Adrenal gland (tissue), 19 donors: ENCODE measurements at places on chromosomes 3 and 15.

GRCh38 chr3:21751886-21752285 is 876 bp upstream of the ZNF385D start:
- DNase-seq, result no peak

GRCh38 chr3:81339040-81339845 is 422.2 kb downstream of the GBE1 start:
- DNase-seq, result no peak

GRCh38 chr3:72345237-72345878 is 502.9 kb downstream of the SHQ1 start:
- no peak for DNase-seq

GRCh38 chr3:122272879-122273278 is 52.2 kb upstream of the CSTA start:
- no peak for DNase-seq

GRCh38 chr3:71910108-71910507 is 125.2 kb upstream of the PROK2 start:
- DNase-seq, result no peak

DNA sequence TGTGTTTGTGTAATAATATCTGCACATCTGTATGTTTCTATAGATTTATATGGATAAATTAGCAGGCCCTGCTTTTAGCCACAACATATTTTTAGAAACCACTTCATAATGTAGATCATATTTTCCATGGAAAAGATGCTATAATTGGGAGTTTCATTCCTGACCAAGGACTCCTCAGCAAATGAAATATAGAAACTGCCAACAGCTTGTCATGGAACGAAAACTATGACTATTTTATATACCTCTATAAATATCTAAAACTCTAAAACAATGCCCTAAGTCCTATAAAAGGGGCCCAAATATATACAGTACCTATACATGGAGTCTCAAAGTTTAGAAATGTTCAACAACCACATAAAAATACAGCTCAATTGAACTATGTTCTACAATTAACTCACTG is 27.9 kb downstream of the EID1 start:
- no peak for DNase-seq

DNA sequence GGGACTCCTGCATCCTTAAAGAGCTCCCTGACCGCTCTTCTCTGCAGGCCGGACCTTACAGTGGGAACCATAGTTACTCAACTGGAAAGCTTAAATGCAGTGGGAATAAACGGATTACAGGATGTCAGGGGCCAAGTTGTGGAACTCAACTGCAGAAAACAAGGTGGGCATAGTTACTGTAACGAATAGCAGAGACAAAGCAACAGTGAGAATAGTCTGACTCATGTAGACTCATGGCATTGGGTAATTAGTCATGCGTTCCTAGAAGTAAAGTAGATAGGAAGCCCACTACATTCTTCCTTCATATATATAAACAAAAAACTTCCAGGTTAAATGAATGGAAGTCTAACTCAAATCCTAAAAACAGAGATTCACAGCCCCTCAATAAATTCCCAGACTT is 95.5 kb upstream of the CHRNA7 start:
- no peak for DNase-seq

- no peak for DNase-seq
Measured at GRCh38 chr15:41840673-41841072, 2.0 kb downstream of the PLA2G4B start.

DNA sequence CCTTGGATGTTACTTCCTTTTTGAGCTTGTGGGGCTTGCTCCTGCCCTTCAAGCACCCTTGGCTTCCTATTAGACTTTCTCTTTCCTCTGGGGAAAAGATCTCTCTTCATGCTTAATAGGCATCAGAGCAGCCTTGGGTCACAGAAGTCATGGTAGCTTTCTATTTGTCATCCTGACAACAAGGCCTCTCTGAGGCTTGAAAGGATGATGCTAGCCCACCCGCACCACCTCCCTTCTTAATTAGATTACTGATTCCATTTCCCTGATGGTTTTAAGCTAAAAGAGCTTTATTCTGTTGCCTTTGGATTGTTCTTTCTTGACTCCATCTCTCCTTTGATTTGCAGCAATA is 435.5 kb upstream of the TPM1 start:
- no peak for DNase-seq
